ENCODE measurements at places on chromosomes 4 and X.

GRCh38 chr4:78551420-78552351, at the start of gene ANXA3:
Gene ANXA3, plus strand, starts transcription at chr4:78551770. Its CDS starts 2,704 bp downstream, at chr4:78554474.
- no peak for DNase-seq

DNA sequence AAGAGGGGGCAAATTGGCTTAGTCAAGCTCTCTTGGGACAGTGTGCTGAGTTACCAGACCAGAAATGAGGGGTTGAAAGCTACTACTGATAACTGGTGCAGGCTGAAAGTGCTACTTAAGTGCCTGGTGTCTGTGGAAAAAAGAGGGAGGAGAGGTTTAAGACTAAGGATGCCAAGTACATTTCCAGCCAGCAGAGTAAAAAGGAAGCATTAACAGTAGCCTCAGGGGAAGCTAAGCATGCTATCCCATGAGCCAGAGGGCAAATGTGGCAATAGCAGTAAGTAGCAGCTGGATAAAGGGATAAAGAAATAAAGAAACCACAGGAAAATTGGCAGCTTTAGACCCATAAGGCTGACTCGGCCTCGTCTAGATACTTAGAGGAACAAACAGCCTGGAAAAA, 196.3 kb upstream of the MAB21L2 start:
- DNase-seq, result peak; percentile 76

GRCh38 chr4:147707892-147708672, 23.8 kb upstream of the ARHGAP10 start:
- no peak for DNase-seq

DNA sequence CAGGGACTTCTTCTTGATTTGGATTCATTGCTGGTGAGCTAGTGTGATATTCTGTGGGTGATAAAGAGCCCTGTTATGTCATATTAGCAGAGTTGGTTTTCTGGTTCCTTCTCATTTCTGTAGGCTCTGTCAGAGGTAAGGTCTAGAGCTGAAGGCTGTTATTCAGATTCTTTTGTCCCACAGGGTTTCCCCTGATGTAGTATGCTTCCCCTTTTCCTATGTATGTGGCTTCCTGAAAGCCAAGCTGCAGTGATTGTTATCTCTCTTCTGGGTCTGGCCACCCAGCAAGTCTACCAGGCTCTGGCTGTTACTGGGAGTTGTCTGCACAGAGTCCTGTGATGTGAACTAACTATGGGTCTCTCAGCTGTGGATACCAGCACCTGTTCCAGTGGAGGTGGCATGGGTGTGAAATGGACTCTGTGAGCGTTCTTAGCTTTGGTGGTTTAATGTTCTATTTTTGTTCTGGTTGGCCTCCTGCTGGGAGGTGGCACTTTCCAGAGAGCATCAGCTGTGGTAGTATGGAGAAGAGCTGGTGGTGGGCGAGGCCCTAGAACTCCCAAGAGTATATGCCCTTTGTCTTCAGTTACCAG, 373.7 kb downstream of the AR start:
- DNase-seq, result no peak

- no peak for DNase-seq
These were observed 12.8 kb downstream of the ATXN3L start for GRCh38 chrX:13307041-13307440.

- no peak for DNase-seq
These were observed 94.3 kb downstream of the HDAC8 start for GRCh38 chrX:72478351-72478750.

GRCh38 chrX:20463296-20464075, 196.8 kb upstream of the RPS6KA3 start:
- DNase-seq, result no peak

DNA sequence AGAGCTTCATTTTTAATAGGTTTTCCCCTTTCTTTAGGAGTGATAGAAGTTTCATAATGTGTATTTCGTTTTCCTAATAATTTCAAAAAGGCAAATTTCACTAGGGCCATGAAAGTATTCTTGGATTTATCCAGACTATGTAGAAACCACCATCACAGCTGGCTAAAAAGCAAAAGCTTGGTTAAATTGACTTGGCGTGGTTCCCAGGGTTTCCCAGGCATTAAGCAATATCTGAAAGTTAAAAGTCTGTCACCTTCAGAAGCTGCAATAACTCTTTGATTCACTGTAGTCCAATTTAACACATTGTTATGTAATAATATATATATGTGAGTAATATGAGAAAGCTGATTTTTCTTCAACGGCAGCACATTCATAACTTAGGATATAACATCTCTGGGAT, 38.3 kb downstream of the NDNF start:
- no peak for DNase-seq

DNA sequence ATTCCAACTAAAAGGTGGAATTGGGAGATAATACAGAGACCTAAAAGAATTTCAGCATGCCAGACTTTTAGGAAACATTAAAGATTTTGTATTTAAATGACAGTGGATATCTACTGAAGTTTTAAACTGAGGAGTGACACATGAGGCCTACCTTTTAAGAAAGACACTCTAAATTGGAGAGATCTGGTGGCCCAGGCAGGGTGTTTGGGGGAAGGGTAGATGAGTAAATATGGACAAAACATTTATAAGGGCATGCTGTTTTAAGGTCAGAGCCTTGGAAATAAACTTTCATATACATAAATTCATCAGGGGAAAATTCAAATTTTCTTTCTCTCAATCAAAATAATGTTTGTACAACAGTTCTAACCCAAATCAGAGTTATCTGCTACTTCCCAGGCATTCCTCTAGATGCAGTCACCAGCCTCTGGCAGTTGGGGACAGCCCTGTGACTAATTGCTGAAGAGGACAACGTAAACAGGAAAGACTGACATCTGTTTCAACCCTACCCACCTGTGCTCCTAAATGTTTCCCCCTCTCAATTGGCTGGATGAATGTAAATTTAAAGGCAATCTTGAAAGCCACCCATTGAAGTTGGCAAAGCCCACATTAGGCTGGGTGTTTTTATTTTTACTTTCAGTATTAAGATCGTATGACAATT, 1646.9 kb upstream of the ADGRL3 start:
- no peak for DNase-seq

- no peak for DNase-seq
These were observed 875.4 kb upstream of the PRKX start for GRCh38 chrX:4588893-4589292.

GRCh38 chrX:81263059-81263458, 61.2 kb downstream of the SH3BGRL start:
- no peak for DNase-seq

DNA sequence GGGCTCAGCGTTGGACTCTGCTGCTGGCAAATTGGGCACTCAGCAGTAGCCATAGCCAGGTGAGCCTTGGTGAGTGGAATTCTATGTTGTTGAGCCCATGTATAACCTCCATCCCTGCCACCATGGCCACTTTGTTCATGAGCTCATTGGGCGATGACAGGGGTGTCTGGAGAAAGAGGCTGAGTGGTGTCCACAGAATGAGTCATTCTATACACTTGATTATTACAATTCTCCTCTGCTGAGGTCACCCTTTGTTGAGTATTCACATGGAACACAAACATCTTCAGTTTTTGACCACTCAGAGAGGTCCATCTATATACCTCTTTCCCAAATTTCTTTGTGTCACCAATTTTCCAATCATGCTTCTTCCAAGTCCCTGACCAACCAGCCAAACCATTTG, 1341.7 kb downstream of the PCDH7 start:
- no peak for DNase-seq

- DNase-seq, result no peak
These were observed 72.0 kb upstream of the PJA1 start for GRCh38 chrX:69237236-69237635.

DNA sequence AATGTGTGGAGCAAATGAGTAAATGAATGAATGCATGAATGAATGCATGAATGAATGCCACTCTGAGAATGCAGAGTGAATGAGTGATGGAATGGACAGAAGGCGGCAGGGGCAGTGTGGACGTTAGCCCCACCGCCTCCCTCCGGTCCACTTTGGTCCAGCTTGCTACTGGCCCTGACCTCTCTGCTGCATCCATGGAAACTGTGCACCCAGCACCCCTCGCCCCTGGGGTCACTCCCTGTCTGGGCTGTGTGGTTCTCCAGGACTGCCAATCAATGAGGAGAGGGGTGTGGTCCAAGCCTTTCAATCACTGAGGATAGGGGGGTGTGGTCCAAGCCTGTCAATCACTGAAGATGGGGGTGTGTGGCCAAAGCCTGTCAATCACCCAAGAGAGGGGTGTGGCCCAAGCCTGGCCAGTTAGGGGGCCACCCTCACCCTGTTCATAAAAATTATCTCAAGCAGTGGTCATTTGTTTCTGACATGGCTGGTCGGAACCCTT, 39.2 kb upstream of the ASMTL start:
- DNase-seq, result no peak

DNA sequence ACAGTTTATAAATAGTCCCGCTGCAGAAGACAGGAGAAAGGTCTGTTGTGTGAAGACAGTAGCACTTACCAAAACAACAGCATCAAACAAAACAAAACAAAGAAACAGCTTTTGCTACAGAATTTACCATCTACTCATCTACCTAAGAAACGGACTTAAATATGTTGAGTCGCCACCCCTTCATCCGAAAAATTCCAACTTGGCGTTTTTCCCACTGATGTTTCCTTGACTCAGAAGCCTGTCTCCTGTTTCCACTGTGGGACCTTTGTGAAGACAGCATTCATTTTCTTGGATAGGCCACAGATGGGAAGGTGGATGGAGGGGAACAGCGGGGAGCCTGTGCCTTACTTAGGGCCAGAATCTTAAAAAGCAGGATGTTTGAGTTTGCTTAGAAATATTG, 1.3 kb upstream of the ITM2A start:
- DNase-seq, result no peak

DNA sequence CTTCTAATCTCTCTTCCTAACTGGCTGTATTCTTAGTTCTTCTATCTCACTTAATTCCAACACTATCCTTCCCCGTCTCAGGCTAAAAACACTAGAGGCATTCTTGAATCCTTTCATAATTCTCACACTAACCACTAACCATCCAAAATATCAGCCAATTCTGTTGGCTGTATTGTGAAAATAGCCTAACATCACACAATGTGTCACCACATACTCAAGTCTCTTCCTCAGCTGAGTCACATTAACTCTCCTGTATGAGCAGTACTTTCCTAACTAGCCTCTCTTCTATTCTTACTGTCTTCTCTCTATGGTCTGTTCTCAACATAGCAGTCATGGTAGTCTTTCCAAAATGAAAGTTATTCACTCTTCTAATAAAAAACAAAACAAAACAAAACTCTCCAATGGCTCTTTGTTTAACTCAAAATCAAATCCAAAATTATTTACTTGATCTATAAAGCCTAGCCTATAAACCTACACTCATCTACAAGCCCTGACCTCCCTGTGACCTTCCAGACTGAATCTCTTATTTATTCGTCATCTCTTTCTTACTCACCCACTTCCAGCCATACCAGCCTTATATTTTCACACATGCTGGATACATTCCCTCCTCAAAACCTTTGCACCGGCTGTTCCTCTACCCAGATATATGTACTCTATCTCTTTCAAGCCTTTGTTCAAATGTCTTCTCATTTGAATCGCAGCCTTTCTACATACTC, 445.9 kb downstream of the TLL1 start:
- no peak for DNase-seq

DNA sequence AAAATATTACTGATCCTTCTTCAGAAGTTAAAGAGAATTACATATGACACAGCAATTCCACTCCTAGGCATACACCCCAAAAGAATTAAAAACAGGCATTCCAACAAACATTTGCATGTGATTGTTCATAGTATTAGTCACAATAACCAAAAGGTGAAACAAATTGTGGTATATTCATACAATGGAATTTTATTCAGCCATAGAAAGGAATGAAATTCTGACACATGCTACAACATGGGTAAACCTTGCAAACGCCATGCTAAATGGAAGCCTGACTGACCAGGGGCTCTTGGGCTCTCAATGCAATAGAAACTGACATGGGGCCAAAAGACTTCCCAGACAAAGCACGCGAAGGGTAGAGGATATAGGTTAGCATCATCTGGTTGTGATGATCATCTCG, 62.1 kb upstream of the S100G start:
- no peak for DNase-seq

DNA sequence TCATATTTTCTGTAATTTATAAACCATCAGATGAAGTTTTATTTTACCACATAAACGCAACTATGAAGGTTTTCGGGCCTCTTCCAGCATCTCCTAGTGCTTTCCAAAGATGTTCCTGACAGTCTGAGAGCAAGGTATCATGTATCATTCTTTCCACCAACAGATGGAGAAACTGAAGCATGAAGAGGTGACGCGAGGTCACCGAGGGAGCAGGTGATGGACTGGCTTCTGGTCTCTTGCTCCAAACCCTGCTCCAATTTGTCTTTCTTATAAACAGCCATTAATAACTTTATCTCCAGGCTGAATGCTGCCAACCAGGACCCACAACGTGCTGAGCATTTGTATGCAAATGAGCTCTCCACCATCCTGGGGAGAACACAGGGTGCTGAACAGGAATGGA, 86.3 kb upstream of the MAML3 start:
- no peak for DNase-seq

GRCh38 chrX:110395877-110396276, 37.2 kb downstream of the RTL9 start:
- no peak for DNase-seq

DNA sequence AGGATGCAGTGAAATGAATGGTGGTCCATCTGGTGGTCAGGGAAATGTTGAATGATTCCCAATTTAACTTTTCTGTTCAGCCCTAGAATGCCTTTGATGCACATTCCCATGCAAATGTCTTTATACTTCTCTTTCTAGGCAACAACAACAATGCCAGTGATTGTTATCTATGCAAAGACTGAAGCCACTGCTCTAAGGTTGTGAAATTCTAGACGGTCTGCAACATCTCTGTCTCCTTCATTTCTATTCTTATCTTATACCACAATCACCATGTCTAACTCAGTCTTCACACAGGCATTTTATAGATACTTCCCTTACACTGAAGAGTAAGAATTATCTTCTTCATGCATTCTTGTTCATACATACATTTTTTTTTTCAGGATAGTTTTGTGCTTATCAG, 84.5 kb downstream of the HPGD start:
- no peak for DNase-seq

- DNase-seq, result no peak
These were observed 686.5 kb downstream of the GABRG1 start for GRCh38 chr4:45437381-45437780.

- no peak for DNase-seq
These were observed 9.0 kb downstream of the ZNF275 start for GRCh38 chrX:153342762-153343558.

DNA sequence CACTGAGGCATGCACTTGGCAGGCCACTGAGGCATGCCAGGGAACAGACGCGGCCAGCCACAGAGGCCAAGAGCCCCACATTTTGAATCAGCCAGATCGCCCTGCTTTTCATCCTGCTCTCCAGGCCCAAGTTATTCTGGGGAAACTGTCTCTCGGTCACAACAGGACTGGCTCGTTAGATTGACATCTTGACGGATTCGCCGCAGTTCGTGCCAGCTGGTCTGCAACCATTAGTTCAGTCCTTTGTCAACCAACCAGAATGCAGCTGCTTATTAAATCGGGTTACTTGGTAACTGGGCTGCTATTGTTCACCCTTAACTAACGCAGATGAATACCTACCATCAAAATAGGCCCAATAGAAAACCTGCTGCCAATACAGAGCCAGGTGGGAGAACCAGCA, 16.7 kb downstream of the CLDN34 start:
- no peak for DNase-seq

GRCh38 chr4:146302822-146303221, 88.5 kb downstream of the REELD1 start:
- DNase-seq, result no peak
